ENCODE measurements at places on chromosomes 3 and 15. TPM values are rescaled to one million over a fixed set of nuclear protein-coding genes. Genes with fewer than 3 reads are reported as not detected.

CAMK2N2 gene
- total RNA-seq = not detected

DNA sequence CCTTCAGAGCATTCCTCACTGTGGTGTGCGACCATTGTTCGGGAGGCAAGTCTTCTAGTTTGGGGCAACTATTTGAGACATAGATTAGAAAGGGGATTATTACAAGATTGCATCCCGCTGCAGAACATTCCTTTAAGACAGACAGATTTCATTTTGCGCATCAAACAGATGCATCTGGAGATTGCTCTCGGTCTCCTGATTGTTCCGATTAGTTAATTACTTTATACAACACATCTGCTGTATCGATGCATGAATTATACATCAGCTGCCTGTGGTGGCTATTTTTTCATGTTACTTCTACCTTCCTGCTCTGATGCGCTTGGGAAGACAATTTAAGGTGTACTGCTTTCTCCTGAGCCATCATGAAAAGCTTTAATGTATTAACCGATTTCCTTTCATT is 10.0 kb downstream of the SATB1 start:
- H3K4me3 ChIP-seq = no peak overlapping the region
- H3K36me3 ChIP-seq = peaks cover 62% of the 10 kb centered on the region
- peaks cover 21% of the 10 kb centered on the region for H3K4me1 ChIP-seq
- H3K27me3 ChIP-seq = no peaks in the 10 kb centered on the region
- no peak for DNase-seq

DNA sequence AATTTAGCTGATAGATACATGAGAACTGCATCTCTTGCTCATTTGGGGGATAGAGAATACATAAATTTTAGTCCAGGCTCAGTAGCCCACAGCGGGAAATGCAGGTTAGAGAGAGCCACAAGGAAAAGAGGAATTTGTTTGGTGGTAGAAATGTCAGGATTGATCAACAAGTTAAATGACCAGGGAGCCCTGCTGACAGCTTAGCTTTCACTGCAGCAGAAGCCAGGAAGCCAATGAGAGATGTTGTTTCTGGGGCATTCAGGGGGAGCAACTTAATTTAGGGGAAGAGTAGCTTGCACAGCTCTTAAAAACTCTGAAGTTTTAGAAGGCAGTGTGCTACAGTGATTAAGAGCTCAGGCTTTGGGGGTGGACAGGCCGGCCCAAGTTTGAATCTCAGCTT is 22.7 kb downstream of the ARHGEF26 start:
- H3K27ac ChIP-seq = peak overlapping the region; percentile 34
- no peaks in the 10 kb centered on the region for H3K4me1 ChIP-seq
- no peaks in the 10 kb centered on the region for H3K36me3 ChIP-seq
- no peak for DNase-seq
- no peak overlapping the region for H3K4me3 ChIP-seq

CAV3 gene
- not detected for total RNA-seq

GRIP2 gene
- total RNA-seq = 0.92 TPM

GRCh38 chr15:95669146-95669922 is 661.2 kb upstream of the NR2F2 start:
- H3K4me1 ChIP-seq = no peaks in the 10 kb centered on the region
- H3K27me3 ChIP-seq = no peaks in the 10 kb centered on the region
- H3K4me3 ChIP-seq = peak overlapping the region; percentile 11
- H3K27ac ChIP-seq = no peak overlapping the region
- no peaks in the 10 kb centered on the region for H3K36me3 ChIP-seq

DNA sequence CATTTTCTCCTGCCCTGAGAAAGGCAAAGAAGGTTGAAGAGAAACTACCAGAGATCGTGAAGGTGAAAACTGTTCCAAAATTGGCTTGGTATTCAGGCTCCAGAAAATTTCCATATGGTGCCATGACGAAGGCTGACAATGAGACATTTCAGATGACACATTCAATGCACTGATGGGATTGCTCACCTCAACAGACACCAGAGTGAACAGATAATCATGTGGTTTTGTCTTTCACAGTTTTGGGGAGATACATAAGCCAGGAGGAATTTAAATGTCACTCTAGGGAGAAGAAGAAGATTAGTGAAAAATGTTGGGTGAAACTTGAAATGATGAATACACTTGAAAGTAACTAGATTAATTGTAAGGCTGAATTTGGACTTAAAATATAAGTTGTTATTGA is 339.7 kb upstream of the EPHA3 start:
- H3K36me3 ChIP-seq = no peaks in the 10 kb centered on the region
- H3K27me3 ChIP-seq = no peaks in the 10 kb centered on the region
- no peak for DNase-seq
- no peaks in the 10 kb centered on the region for H3K4me1 ChIP-seq
- H3K27ac ChIP-seq = no peak overlapping the region

GRCh38 chr15:39287322-39288195 is 293.3 kb upstream of the THBS1 start:
- H3K4me1 ChIP-seq = no peaks in the 10 kb centered on the region
- no peak for DNase-seq
- H3K36me3 ChIP-seq = no peaks in the 10 kb centered on the region
- H3K27me3 ChIP-seq = no peaks in the 10 kb centered on the region

CLDN1 gene
- total RNA-seq = 0.92 TPM

- H3K27me3 ChIP-seq = no peaks in the 10 kb centered on the region
- no peak overlapping the region for H3K4me3 ChIP-seq
- peaks cover 2% of the 10 kb centered on the region for H3K4me1 ChIP-seq
- no peak overlapping the region for H3K27ac ChIP-seq
- no peak for DNase-seq
These were observed 24.7 kb upstream of the BSN start for GRCh38 chr3:49529567-49529966.

GRCh38 chr15:87570206-87570605 is 686.3 kb downstream of the NTRK3 start:
- no peaks in the 10 kb centered on the region for H3K4me1 ChIP-seq
- no peak for DNase-seq
- no peak overlapping the region for H3K4me3 ChIP-seq
- no peaks in the 10 kb centered on the region for H3K27me3 ChIP-seq

PTPN9 gene
- 27.0 TPM for total RNA-seq

GRCh38 chr15:73907035-73907408 is 19.2 kb upstream of the LOXL1 start:
- no peak overlapping the region for H3K27ac ChIP-seq
- H3K27me3 ChIP-seq = no peaks in the 10 kb centered on the region
- no peaks in the 10 kb centered on the region for H3K4me1 ChIP-seq
- DNase-seq = no peak

PIGX gene
- 23.0 TPM for total RNA-seq

DNA sequence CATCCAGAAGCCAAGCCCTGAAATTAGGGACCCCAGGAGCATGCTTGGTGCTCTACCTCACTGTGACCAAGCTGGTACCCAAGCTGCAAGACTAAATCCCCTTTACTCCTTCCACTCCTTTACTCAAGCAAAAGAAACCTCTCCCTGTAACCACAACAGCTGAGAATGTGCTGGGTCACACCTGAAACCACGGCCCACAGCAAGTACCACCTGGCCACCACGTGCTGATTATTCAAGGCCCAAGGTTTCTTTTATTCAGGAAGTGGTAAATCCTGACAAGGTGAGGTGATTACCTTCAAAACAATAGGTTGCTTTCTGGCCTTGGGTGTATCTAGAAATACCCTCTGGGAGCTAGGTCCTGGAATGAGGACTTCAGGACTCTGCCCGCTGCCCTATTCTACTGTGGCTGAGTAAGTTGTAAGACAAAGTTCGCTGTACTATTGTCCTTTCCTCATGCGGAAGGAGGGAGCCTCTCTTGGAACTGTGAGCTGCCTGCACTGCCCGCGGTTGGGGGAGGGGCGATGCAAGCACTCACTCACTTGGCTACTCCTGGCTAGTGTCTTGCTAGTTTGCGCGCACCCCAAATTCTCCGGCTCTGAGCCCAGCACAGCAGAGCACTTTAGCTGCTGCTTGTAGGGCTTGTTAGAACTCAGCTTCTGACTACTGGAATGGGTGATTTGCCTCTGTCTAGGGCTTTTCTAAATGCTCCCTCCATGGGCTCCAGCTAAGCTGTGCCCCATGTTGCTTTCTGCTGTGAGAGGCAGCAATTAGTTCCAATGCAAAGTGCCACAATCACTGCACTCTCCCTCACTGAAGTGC is 487.1 kb upstream of the CNTN3 start:
- H3K4me1 ChIP-seq = no peaks in the 10 kb centered on the region
- H3K36me3 ChIP-seq = no peaks in the 10 kb centered on the region
- H3K27ac ChIP-seq = no peak overlapping the region
- no peak for DNase-seq
- no peak overlapping the region for H3K4me3 ChIP-seq
- no peaks in the 10 kb centered on the region for H3K27me3 ChIP-seq

Data from esophagus muscularis mucosa (tissue), 4 donors.